Muscle of leg (tissue), 16 donors: ENCODE measurements at places on chromosomes 4 and X. TPM values are rescaled to one million over a fixed set of nuclear protein-coding genes. Genes with fewer than 3 reads are reported as not detected.

GRCh38 chr4:37392521-37393255 is 148.1 kb downstream of the NWD2 start:
- DNase-seq = peak; percentile 72
- no peak overlapping the region for H3K4me3 ChIP-seq
- no peak overlapping the region for H3K27ac ChIP-seq
- no peaks in the 10 kb centered on the region for H3K27me3 ChIP-seq

VGLL1 gene
- total RNA-seq = 0.09 TPM

DNA sequence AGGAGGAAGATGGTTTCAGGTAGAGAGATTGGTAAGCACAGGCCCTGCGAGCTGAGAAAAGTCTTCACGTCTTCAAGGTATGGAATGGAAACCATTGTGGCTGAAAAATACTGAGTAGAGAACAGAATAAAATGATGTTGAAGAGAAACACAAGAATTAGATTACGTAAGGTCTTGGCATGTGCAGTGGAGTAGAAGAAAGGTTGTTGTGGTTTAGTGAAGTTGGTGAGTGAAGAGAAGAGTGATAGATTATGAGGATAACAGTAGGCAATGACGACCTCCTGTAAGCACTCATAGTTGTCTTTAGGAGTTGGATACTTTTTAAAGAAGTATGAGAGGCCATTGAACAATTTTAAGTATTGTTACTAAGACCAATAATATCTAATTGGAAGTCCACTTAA is 642.6 kb downstream of the PCDH7 start:
- DNase-seq = no peak
- H3K4me3 ChIP-seq = no peak overlapping the region
- H3K27me3 ChIP-seq = no peaks in the 10 kb centered on the region

RBMXL3 gene
- total RNA-seq = not detected

MYOZ2 gene
- total RNA-seq = 188 TPM

EDA2R gene
- total RNA-seq = 2.6 TPM

CITED1 gene
- total RNA-seq = 26.8 TPM

DNA sequence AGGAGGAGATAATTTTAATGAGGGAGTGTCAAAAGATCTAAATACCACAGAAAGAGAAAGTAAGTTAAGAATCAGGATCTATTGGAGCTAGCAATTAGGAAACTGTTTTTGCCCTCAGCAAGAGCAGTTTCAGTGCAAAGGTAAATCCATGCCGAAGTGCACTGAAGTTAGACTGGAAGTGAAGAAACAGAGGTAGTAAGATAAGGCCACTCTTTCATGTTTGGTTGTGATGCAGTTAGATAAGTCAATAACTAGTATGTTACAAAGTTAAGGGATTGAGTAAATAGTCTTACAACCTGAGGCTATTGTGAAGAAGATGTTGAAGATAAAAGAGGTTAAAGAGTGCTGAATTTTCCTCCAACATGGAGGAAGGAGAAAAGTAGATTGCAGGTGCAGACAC is 46.7 kb upstream of the UCP1 start:
- no peaks in the 10 kb centered on the region for H3K36me3 ChIP-seq
- H3K4me3 ChIP-seq = no peak overlapping the region
- H3K27me3 ChIP-seq = no peaks in the 10 kb centered on the region
